ENCODE measurements at places on chromosomes 7 and 10. TPM values are rescaled to one million over a fixed set of nuclear protein-coding genes. Genes with fewer than 3 reads are reported as not detected.

The LRRN3 gene
- total RNA-seq = 6.1 TPM

DNA sequence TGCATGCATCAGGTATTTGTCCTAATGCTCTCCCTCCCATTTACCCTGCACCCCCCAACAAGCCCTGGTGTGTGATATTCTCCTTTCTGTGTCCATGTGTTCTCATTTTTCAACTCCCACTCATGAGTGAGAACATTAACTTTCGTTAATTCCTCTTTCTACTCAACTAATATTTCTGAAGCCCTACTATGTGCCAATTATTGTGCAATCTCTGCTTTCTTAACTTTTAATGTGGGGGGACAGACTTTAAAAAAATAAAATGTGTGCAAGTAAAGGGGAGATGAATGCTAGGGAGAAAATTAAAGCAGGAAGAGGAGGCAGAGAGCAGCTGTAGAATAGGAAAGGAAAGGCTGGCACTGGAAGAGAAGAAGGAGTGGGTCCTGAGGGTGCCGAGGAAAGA, 954.0 kb upstream of the C7orf33 start:
- no peak for DNase-seq

GRCh38 chr7:5172196-5172775, 17.7 kb upstream of the WIPI2 start:
- DNase-seq = no peak

- DNase-seq = no peak
These were observed 29.8 kb downstream of the CPVL start for GRCh38 chr7:29116361-29117200.

- no peak for DNase-seq
These were observed 476.9 kb downstream of the KCNMA1 start for GRCh38 chr10:77160679-77161078.

The HMX3 gene
- not detected for total RNA-seq

DNA sequence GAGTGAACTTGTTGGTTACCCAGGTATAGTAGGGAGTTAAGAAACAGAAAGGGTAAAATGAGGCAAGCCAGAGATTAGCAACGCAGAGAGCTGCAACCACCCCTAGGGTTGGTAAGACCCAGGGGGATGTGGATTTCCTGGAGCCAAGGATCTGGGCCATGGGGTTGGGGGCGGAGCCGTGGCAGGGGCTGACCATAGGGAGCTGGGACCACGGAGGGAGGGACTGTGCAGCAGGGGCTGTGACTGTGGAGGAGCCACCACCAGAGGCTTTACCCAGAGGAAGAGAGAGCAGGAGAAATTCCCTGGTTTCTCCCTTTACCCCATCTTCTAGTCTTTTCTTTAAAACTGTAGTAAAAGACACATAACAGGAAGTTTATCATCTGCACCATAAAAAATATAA, 58.6 kb upstream of the BAIAP2L1 start:
- no peak for DNase-seq

DNA sequence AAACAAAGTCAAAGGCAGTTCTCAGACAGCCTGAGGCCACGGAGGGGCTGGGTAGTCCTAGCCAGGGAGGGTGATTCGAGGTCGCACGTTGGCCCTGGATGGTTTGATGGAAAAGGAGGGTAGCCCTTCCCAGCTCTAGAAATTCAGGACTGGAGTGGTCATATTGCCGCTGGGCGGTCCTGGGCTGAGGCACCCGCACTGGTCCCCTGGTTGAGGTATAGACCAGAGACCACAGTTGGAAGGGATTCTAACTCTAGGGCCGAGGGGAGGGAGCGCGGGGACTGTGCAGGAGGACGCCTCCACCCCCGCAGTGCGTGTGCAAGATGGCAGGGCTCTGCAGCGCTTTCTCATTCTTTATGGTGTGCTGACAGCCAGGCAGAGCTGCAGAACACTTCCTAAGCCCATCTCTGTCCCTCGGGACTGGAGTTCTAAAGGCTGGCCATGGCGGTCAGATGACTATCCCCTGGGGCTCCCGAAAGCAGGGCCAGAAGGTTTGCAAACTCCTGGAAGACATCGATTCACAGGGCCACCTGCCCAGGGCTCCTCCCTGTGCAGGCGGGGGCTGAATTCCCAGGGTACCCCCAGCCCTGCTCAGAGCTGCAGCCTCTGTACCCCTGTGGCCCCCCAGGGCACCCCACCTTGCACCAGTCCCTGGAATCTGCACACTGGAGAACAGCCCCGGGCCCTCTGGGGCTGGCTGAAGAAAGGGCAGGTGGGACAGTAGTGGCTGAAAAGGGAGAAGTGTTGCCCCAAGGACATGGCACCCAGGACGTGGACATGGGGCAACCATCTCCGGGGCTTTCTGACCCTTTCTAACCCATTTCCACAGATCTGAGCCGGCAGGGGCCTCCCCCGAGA, 51.0 kb upstream of the ELN start:
- DNase-seq = no peak

GRCh38 chr10:23358357-23358756, 13.8 kb upstream of the C10orf67 start:
- DNase-seq = no peak

The PNLIPRP2 gene
- total RNA-seq = not detected

GRCh38 chr7:86978808-86979506, 80.5 kb downstream of the ELAPOR2 start:
- no peak for DNase-seq

The PRSS37 gene
- not detected for total RNA-seq

GRCh38 chr10:36336315-36336714, 694.2 kb upstream of the FZD8 start:
- DNase-seq = no peak

- DNase-seq = peak; percentile 32
These were observed 72.7 kb downstream of the PLCE1 start for GRCh38 chr10:94066411-94066810.

The MYL10 gene
- not detected for total RNA-seq

The ATRNL1 gene
- total RNA-seq = 44.1 TPM

The SEMA3A gene
- 21.7 TPM for total RNA-seq

DNA sequence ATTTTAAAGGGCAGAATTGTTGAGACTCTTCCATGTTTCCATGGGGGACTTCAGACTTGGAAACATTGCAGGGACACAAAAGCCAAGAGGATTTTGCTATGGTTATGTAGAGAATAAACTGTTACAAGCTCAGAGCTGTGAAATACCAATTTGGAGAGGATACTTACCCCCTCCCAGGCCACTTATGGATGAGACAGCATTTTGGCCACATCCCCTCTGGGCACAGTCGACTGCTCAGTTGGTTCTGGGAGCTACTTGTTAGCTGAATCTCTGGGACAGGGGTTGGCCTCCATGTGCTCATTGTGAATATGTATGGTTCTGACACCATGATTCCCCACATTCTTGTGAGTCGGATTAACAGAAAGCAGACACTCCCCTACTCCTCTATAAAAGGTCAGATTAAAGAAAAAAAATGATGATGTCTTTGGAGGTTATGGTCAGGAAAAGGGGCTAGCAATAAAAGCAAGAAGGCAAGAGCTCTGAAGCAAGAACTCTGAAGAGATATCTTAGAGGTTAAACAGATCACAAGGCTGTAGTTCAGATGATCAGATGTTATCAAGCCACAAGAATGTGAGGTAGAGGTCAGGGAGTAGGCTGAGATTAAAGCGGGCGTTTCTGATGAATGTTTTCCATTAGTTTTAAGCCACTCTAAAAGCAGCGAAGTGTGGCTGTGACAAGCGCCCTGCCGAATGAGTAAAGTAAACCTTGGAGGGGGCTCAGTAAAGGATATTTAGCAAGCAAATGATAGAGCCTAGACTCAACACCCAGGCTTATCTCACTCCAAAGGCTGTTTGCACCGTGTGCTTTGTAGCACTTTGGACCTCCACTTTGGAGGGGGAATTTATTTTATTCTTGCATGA, 17.2 kb downstream of the STAMBPL1 start:
- DNase-seq = no peak

GRCh38 chr7:147013825-147014224, 897.2 kb downstream of the CNTNAP2 start:
- DNase-seq = no peak

DNA sequence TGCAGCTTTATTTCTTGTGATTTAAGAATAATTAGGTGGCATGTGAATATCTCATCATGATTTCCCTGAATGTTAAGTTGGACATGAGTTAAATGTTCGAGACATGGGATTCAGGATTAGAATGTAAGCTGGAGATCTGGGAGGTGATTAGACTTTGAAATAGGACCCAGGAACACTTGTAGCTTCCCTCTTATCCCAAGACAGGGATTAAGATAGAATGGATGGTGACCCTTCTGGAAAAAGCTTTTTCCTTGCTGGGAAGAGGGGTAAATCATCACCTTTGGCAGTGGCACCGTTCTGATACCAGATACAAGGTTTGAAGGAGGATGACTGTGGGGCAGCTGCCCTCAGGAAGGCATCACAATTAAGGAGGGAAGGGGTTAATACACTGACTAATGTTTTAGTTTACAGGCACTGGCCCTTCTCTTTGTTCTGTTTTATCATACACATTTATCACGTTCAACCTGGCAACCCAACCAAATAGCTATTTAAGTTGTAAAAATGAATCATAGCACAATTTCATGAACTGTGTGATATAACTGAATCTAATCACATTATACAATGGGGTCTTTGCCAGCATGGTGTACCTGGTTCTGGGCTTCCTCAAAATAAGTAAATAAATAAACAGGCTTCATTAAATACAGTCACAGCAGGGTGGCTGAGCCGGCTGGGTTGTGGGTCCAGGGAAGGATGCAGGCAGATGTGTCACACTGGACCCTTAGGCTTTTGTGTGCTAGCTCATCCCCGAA, 212.7 kb downstream of the LRMDA start:
- no peak for DNase-seq

- DNase-seq = no peak
These were observed 598.6 kb upstream of the FOXK1 start for GRCh38 chr7:4083513-4083912.

The CREB3L2 gene
- total RNA-seq = 51.1 TPM

- no peak for DNase-seq
These were observed 104.6 kb downstream of the WDR37 start for GRCh38 chr10:1160561-1161314.

The LMTK2 gene
- 19.2 TPM for total RNA-seq
